ENCODE measurements at places on chromosomes 3 and 15.
A peak's percentile ranks its signal among the peaks of the same experiment; 100 is the strongest.

- DNase-seq = no peak
Measured at GRCh38 chr15:101100593-101101442, 151.0 kb downstream of the CHSY1 start.

GRCh38 chr15:36742696-36743095, 163.3 kb downstream of the CDIN1 start:
- no peak for DNase-seq

DNA sequence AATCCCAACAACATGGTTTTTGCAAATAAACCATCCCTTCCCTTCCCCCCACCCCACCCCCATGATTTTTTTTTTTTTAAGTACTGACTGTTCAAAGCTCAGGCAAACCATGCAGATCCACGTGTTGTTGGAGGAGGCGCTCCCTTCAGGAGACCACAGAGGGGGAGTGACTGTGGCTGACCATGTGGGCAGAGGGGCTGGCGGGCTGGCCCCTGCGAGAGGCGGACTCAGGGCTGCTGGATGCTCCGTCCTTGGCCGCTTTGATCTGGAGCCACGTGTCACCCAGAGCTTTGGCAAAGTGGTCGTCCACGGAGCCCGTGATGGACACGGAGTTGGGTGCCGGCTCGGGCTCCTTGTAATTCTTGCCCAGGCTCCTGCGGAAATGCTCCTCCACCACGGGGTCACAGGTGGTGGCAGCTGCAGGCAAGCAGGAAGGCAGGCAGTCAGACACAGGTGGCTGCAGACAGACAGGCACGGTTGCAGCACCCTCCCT, 85.3 kb downstream of the VGLL4 start:
- DNase-seq = no peak

DNA sequence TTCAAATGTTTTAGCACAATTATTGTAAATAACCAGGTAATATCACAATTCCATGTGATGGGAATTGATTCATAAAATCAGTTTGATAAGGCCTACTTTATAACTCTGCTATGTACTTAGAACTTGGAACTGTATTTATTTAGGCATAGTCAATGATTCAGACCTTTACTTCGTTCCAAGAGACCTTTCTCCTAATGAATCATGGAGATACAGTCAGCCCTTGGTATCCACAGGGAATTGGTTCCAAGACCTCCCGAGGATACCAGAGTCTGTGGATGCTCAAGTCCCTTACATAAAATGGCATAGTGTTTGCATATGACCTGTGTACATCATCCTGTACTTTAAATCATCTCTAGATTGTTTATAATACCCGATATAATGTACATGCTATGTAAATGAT, 60.8 kb upstream of the UMPS start:
- DNase-seq = no peak

DNA sequence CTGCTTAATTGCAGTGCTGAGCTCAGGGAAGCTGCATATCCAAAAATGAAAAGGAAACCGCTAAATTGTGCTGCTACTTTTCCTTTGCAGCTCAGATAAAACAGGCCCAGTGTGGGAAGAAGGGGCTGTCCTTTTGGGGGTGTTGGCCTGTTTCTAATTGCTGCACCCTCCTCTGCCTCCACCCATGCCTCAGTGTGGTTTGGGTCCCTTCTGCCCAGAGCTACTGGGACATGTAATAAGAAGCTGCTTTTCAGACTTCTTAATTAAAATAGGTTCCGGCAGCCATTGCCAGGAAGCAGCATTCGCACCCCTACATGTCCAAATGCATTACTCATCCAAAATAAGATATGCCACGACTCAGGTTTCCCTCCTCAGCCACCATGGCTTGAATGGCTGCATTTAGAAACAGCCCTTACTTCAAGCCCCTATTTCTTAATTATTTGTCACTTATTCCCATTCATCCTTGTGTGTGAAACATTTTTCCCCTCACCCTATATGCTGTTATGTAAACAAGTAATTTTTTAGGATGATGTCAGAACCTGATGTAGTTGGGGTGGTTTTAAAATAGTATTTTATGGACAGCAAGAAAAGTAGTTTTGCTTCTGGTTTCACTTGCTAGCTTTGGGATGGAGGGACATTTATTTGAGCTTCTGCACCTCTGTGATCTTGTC, 235.9 kb upstream of the CTDSPL start:
- DNase-seq = no peak

GRCh38 chr3:59171491-59171890, 121.7 kb upstream of the CFAP20DC start:
- no peak for DNase-seq

DNA sequence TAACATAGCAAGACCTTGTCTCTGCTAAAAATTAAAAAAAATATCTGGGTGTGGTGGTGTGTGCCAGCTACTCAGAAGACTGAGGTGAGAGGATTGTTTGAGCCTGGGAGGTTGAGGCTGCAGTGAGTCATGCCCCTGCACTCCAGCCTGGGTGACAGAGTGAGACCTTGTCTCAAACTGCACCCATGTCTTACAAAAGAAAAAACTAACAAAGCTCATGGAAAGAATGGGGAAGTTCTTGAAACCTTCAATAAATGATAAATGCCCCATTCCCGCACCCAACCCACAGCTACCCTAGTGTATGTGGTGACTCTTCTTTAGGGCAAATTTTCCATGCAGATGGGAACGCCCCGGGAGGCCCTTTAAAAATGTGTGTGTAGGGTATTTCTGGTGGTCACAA, 28.3 kb downstream of the RPLP1 start:
- DNase-seq = no peak

DNA sequence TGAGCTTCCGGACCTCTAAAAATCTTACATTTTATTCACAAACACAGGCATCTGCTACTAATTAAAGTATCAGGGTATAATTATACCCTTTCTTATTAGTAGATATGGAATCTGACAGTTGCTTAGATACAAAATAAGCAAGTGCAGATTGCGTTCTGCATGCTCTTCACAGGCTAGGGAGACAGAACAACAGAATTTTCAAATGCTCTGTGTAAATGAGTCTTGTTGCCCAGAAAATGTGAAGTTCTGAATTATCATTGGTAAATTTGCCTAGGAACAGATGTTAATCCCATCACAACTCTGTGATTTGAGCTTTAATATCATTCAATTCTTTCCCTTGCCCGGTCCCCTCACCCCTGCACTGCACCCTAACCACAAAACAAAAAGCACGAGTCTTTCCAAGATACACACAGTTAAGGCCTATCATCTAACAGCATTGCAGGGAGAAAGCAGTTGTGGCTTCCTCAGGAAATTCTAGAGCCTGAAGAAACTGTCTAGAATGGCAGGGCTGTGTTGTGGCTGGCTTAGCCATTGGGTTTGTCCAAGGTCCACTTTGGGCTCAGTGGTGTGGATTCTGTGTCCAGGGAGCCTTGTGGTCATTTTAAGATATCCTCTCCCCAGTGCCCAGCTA, 119.8 kb downstream of the PDCD6IP start:
- DNase-seq = no peak

GRCh38 chr3:143821862-143822261, 26.4 kb downstream of the SLC9A9 start:
- DNase-seq = no peak

DNA sequence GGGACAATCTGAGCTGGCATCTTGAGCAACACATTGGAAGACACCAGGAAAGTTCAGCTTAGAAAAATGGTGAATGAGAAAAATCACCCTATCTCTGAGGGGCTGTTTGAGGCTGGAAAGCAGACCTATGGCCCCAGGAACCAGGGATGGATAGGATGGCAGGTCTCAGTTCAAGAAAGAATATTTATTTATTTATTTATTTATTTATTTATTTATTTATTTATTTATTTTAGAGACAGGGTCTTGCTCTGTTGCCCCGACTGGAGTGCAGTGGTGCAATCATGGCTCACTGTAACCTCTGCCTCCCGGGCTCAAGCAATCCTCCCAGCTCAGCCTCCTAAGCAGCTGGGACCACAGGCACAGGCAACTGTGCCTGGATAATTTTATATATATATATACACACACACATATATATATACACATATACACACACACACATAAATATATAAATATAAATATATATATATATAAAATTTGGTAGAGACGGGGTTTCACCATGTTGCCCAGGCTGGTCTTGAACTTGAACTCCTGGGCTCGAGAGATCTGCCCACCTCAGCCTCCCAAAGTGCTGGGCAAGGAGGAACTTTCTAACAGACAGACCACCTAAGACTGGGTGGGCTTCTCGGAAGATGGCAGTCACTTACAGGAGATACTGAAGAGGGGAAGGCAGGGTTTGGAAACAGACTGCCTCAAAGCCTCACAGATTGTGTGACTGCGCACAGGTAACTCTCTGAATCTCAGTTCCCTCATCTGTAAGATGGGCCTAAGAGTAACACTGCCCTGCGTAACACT, 29.7 kb downstream of the CCDC13 start:
- DNase-seq = no peak

- DNase-seq = no peak
Measured at GRCh38 chr15:41215708-41216107, 14.8 kb downstream of the EXD1 start.

GRCh38 chr3:137110392-137110996, 152.7 kb downstream of the IL20RB start:
- DNase-seq = peak; percentile 7

DNA sequence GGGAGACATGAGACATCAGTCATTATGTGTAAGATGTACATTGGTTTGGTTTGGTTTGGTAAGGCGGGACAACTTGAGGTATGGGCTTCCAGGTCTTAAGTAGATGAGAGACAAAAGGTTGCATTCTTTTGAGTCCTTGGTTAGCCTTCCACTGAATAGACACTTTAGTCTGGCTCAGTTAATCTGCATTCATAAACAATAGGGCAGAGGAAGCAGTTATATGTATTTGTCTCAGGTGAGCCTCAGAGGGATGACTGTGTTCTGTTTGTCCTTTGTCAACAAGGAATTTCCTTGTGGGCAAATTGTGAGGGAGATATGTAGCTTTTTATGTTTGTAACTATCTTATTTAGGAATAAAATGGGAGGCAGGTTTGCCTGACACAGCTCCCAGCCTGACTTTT, 50.4 kb downstream of the TCF12 start:
- no peak for DNase-seq

- DNase-seq = no peak
Measured at GRCh38 chr3:145739926-145740325, 421.1 kb downstream of the PLOD2 start.
